ENCODE measurements at places on chromosomes 2 and 18. TPM values are rescaled to one million over a fixed set of nuclear protein-coding genes. Genes with fewer than 3 reads are reported as not detected.

DNA sequence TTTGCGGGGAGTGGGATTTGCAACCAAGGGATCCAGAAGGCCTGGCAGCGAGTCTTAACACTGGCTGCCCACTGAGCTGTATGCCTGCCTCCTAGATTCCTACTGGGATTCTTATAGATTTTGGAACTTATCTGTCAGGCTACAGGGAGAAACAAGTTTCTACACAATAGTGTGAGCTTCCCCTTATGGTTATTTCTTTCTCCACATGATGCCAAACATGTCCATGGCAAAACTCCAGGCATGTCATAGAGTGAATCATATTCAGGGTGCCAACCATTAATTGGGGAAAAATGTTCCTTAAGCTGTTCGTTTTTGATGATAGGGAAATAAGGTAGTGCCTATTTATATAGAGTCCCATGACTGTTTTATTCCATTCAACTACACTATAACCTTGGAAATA, 1185.2 kb upstream of the CELF4 start:
- no peak for DNase-seq

The CNRIP1 gene
- total RNA-seq = 21.6 TPM

The UGT1A10 gene
- total RNA-seq = 47.5 TPM

DNA sequence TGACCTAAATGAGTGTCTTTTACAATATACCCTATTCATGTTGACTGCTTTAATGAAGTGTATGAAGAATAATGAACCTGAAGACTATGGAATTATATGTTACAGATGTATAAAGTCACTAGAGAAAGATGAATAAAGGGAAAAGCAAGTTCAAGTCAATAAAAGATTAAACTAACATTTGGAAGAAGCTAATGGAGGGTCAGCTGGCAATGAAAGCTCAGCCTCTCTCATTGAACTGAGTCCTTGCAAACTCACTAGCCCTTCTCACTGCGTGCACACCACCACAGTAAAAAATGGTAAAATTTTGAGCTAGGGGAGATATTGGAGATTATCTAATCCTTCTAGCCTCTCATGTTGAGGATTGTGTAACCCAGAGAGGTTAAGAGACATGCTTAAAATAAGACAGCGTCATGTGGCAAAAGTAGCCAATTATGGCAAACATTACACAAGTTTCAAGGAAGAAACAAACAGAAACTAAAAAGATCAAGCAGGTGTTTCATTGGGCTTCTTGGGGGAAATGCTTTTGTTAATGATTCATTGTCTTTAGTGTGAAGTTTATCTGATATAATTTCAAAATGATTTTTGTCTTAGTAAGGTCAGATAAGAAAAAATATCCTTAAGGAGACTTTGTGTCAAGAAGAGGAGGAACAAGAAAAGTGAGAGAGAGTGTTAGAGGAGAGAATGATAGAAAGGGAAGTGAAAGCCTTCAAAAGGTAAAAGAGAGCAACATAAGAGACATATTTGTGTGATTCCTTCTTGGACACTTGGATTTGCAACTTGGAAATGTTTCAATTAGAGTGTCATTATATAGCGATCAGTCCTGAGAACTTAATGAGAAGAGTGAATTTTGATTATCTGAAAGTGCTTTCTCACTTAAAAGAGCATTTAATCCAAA, 893.7 kb upstream of the FAM98A start:
- DNase-seq = no peak

- DNase-seq = peak; percentile 49
Measured at GRCh38 chr2:190835303-190835930, 45.2 kb upstream of the GLS start.

The HOXD11 gene
- not detected for total RNA-seq

The NR4A2 gene
- 11.9 TPM for total RNA-seq

- DNase-seq = no peak
Measured at GRCh38 chr2:45734952-45735351, 83.5 kb downstream of the PRKCE start.

GRCh38 chr2:42135381-42136312, 33.5 kb upstream of the EML4 start:
- DNase-seq = no peak

The CD207 gene
- 0.52 TPM for total RNA-seq

DNA sequence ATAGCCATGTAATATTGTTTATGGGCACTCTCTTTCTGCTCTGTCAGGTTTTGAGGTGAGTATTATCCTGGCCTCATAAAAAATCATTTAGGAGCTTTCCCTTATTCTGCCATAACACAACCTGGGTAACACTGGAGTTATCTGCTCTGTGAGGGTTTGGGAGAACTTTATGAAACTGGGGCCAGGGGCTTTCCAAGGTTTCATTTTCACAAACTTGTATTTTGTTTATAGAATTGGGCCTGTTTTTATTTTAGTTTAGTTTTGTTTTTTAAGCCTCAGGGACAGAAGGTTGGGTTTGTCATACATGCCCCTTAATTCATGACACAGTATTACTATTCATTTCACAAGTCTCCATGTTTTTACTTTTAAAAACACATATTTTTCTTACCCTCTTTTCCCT, 83.5 kb downstream of the IRS1 start:
- DNase-seq = no peak

GRCh38 chr18:63185984-63186383, 133.6 kb downstream of the BCL2 start:
- DNase-seq = no peak

The GPR39 gene
- total RNA-seq = 12.7 TPM

DNA sequence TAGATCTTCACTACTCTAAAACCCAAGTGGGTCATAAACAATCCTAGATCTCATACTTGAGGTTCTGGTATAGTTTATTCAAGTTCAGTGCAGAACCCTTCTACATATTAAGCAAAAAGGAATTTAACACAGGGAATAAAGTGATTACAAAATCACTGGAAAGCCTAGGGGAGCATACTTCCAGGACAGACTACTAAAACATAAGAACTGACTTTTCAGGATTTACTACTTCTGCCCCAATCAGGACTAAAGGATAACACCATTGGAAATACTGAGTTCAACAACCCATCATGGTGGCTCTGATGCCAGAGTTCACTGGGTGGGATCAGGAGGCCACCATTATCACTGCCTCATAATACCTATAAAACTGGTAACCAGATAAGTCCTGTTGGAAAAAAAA, 123.6 kb downstream of the DNAH7 start:
- no peak for DNase-seq

GRCh38 chr2:9050122-9050809, 46.8 kb upstream of the MBOAT2 start:
- DNase-seq = no peak

DNA sequence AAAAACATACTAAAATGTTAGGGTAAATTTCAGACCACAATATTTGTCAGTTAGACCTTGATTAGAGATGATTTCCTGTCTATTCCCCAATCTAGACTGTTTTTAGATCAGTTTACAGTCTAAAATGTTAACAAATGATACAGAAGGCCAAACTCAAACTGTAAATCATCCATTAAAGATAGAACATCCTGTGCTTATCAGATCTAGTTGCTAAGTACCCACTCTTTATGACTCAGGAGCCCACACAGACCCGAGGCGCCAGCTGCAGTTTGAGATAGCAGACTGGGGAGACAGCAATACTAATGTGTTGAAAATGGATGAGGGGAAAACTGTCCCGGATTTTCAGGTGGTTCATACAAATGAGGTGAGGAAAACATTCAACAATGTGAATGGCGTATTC, 113.3 kb downstream of the SCG2 start:
- no peak for DNase-seq

GRCh38 chr2:191389288-191389687, 144.1 kb downstream of the MYO1B start:
- DNase-seq = no peak

GRCh38 chr18:10475654-10476291, 21.3 kb downstream of the APCDD1 start:
- no peak for DNase-seq

The AP1S3 gene
- total RNA-seq = 43.3 TPM
